ENCODE measurements at places on chromosomes 1 and 21. TPM values are rescaled to one million over a fixed set of nuclear protein-coding genes. Genes with fewer than 3 reads are reported as not detected.

GRCh38 chr1:207818971-207819451 lies 67.2 kb downstream of the CD46 start:
- DNase-seq = peak; percentile 63

DNA sequence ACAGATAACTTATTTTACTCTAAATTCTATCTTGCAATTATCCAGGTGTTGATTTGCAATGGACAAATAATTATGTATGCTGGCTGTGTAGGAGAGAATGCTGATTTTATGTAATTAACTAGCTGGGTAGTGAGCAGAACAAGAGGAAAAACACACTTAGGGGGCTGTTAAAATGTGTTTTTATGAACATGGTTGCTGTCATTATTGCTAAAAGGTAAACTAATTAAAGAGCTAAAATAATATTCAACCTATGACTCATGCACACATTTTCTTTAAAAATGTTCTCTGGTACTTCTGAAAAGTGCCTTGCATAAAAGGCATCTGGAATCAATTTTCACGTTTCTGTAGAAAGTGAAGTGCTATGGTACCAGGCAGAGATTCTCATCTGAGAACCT lies 192.8 kb upstream of the C8B start:
- no peak for DNase-seq

GRCh38 chr21:16418226-16418625 lies 688.4 kb downstream of the USP25 start:
- DNase-seq = peak; percentile 66

DNA sequence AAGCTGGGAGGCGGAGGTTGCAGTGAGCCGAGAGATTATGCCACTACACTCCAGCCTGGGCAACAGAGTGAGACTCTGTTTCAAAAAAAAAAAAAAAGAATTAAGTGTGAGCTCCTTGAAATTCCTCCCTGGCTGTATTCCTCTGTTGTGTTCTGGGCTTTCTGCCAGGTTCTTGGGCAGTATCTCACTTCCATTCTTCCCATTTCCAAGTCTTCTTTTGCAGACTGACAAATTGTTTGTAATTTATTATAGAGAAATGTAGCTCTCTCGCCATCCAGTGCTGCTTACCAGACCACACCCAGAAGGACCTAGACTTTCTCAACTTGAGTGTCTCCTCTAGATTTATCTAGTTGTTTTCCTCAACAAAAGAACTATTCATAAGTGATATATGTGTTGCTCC lies 105.0 kb upstream of the ADGRL2 start:
- DNase-seq = peak; percentile 91

- DNase-seq = no peak
Observed at GRCh38 chr1:193103759-193104501, 1.3 kb downstream of the GLRX2 start.

- no peak for DNase-seq
Observed at GRCh38 chr1:65253800-65254319, 55.5 kb upstream of the DNAJC6 start.

DNA sequence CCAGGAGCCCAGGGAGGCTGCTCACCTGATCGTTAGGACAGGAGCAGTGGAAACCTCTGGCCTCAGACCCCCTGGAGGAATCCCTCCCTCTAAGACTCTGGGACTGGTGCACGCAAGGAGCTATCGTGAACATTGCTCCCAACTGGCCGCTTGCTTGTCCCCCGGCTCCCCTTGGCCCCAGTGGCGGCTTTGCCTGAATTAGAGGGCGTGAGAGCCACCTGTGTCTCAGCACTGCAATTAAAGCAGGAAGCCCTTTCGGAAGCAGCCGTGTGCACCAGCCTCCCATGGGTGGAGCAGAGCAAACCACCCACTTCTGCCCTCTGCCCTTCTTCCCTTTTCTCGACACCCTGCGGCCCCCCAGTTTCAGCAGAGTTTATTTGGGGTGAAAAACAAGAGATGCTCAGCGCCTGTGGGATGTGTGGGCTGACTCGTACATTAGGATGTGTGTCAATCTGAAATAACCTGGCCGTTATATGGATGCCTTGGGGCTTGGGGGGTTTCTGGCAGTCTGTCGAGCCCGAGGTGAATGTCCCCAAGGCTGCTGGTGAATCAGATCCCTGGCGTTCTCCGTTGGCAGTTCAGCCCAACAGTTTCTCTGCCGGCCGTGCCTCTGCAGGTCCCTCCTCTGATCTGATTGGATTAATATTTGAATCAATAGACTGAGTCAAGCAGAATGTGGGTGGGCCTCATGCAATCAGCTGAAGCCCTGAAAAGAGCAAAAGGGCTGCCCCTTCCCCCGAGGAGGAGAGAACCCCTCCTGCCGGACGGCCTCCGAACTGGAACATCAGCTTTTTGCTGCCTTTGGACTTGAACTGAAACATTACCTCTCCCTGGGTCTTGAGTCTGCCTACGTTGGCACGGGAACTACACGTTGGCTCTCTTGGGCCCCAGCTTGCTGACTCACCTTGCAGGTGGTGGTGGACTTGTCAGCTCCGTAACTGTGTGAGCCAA lies 7.3 kb upstream of the UMODL1 start:
- DNase-seq = no peak

- DNase-seq = no peak
Observed at GRCh38 chr21:15022608-15023261, 42.1 kb downstream of the NRIP1 start.

DNA sequence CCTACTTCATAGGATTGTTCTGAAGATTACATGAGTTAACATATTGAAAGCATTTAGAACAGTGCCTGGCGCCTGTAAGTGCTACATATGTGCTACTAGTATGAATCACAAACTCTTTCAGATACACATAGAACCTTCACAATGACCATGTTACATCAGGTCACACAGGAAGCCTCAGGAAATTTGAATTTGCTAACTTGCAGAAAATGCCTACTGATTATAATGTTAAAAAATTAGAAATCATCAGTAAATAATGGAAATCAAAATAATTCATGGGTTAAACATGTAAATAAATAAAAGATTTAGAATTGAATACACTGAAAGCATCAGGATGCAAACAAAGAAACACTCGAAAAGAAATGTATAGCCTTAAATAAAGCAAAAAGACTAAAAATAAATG lies 94.9 kb downstream of the SPAG17 start:
- DNase-seq = no peak

DNA sequence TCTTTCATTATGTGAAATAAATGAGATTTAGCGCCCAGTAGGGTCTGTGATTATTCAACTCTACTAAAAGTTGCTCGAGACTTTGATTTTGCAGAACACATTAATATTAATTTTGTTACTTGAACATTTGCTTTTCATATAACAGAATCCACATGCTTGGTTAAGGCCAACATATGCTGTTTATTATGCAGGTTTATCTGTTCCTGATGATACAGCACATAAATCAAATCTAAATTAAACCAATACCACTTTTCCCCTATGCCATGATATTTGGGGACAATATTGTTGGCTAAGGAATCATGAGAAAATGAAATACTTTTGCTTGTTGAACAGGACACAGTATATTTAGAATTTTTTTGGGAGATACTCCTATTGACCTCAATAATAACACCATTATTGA lies 291.1 kb downstream of the USP25 start:
- DNase-seq = no peak

GRCh38 chr1:17742583-17742982 lies 12.6 kb upstream of the ACTL8 start:
- peak; percentile 52 for DNase-seq

DNA sequence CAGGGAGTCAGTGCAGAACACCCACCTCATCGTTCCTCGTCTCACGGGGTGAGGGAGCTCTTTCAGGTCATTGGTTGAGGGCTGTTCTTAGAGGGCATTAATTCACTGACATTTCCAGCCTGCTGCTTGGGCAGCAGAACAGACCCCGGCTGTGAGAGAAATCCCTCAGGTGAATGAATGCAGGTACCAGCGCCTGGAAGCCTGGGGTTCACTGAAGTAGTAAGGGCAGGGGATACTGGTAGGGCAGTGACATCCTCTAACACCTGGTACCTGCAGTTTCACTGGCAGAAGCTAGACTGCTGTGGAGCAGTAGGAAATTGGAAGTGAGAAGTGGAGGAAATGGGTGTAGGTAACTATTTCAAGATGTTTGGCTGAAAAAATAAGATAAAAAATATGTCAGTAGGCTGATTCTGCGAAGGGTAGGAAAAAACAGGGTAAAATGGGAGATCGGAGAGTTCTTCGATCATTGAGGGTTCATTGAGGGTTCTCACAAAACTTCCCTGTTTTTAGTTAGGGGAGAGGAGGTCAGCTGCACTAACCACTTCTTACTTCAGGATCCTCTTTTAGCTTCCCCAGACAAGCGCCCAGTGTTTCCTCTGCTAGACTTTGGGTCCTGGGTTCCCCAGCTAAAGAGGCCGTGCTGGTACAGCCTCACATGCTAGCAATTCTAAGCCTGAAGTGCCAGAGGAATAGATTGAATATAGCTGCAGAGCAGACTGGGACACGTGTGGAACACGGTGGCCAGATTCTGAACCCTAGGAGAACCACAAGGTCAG lies 55.2 kb downstream of the RNF220 start:
- no peak for DNase-seq

DNA sequence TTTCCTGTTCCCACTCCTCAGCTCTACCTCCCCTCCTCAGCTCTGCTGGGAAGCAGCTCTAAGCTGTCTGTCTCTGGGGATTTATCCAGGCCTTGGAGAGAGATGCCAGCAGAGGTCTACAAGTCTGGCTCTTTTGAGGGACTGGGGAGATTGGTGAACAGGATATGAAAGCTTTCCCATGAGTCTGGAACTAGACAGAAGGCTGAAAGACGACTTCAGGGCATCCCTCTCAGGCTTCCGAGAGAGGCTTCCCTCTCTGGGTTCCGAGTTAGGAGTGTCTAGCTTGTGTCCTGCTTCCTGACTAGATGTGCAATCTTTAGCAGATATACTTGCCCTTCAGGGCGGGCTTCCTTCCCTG lies 733 bp downstream of the TMEM35B start:
- DNase-seq = no peak

GRCh38 chr1:9269078-9269501 lies 23.6 kb upstream of the SPSB1 start:
- no peak for DNase-seq

DNA sequence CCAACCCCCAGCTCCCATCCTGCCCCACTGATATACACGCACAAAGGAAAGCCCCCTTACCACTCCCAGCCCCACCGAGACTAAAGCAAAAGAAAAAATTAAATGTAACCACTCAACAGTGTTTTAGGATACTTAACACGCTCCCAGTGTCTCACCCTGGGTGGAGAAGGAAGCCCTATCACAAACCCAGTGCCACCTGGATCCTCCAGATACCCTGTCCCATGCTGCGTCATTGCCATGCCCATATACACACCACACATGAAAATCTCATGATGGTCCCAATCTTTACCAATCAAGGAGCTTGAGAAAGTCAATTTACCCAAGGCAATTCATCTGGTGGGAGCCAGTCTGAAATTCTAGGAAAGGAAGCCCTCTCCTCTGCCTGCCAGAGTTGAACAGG lies 11.2 kb downstream of the KIAA1614 start:
- DNase-seq = no peak

GRCh38 chr1:110605901-110606656 lies at the start of gene KCNA2:
Gene KCNA2 (minus strand): TSS chr1:110606358. CDS start chr1:110604782, 1,576 bp downstream.
- peak; percentile 18 for DNase-seq

The DRAXIN gene
- total RNA-seq = 0.51 TPM

The CYP4Z1 gene
- total RNA-seq = not detected

The TFF3 gene
- total RNA-seq = not detected

The MTARC1 gene
- total RNA-seq = 9.6 TPM

The S100A8 gene
- not detected for total RNA-seq

The DOP1B gene
- 18.3 TPM for total RNA-seq

The FAM131C gene
- 0.50 TPM for total RNA-seq

The BTG2 gene
- 26.3 TPM for total RNA-seq

Data from fibroblast of lung (primary cell).